ENCODE measurements at places on chromosomes 7 and 10. TPM values are rescaled to one million over a fixed set of nuclear protein-coding genes. Genes with fewer than 3 reads are reported as not detected.

DNA sequence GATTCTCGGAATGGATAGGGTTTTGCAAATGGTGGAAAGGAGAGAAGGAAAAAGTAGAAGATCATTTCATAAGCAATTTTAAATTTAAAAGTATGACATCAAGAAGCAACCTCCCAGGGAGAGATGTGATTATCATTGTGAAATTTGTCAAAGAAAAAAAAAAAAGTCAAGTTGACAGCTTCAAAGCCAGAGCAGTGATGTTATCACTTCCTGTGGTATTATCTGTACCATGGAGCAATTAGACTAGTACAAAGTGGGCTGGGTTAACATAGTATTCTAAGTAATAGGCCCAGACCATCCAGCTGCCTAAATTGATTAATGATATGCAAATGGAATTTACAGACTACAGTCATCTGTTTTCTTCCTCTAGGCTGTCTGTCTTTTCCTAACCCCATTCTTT, 84.0 kb upstream of the NPY start:
- no peak for DNase-seq

DNA sequence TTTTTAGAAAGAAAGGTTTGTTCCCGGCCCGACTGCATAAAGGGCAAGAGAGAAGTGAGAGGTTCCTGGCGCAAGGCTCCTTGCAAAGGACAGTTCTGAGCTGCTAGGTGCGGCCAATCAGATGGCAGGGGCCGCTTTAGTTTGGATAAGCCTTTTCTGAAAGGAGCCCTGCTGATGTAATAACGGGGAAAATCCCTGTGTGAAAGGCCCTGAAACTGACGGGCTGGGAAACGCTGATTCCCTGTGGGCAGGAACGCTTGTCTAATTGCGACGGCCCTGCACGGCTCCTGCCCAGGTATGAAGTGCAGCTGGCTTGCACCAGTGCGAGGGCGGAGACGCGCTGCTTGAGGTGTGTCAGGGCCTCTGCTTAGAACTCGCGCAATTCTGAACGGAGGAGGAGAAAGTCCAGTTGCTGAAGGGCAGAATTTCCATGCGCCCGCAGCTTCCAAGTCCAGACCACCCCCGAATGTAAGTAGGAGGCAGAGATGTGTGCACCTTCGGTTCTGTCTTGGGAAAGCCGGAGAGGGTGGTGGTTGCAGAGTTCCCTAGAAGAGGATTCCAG, 30.5 kb downstream of the TACC2 start:
- no peak for DNase-seq

DNA sequence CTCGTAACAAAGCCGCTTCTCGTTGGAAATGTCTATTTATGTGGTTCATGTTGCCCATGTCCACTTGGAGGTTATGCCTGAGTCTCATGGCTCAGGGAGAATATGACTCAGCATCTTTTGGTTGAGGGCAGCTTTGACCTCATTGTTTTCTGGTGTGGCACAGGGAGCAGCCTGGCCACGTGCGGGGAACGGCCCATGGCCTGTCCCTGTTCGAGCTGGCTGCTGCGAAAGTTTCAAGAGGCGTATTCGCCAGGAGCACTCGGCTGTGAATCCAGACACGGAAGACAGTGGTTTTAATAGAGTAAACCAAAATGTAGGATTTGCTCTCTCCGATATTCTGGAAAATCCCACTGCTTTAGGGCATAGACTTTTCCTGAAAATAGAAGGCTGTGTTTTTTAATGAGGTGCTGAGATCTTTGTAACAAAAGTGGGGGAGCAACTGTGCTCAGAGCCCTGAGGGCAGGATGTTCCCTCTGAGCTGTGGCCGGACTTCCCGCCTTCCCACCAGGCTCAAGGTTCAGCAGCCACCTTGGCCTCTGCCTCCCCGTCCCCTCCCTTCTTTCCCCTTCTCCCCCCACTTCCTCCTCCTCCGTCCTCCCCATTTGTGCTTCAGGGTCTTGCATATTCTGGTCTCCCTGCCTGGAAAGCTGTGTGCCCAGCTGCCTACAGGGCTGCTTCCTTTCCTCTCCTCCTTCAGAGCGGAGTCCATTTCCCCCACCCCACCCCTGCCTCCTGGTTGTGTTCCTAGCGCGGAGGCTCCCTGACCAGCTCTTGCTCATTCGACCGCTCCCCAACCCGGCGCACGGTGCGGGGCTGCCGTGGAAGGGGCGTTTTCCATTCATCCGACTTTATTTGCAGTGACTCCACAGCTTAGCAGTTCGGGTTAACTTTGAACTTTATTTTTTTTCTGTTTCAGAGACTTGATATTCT, 642.0 kb downstream of the SDK1 start:
- DNase-seq, result no peak

- no peak for DNase-seq
Observed at GRCh38 chr7:138387755-138388475, 72.1 kb upstream of the TRIM24 start.

- DNase-seq, result no peak
Observed at GRCh38 chr10:44979281-44980191, 927 bp upstream of the DEPP1 start.

DNA sequence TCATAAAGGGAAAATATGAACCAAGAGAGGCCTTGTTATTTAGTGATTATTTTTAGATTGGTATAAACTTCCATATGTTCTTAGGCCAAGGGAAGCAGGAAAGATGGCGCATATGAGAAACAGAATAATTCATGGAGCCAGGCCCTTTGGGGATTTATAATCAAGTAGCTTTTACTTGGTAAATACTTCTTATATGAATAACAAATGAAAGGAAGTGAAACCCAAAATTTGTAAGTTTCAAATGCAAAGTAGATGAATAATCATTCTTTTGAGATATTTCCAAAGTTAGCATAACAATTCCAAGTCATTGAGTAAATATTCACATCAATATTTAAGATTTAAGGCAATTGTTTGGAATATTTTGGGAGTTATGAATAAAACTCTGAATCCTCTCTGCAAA, 13.9 kb upstream of the OPTN start:
- DNase-seq, result no peak

DNA sequence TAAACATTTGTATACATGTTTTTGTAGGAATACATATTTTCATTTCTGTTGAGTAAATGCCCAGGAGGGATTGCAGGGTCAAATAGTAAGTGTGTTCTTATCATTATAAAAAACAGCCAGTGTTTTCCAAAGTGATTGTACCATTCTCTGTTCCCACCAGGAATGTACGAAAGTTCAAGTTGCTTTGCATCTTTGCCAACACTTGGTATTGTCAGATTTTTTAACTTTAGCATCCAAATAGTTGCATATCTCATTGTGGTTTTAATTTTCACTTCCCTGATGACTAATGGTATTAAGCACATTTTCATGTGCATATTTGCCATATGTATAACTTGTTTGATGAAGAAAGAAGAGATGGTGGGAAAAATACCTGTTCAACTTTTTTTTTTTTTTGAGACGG, 213.9 kb downstream of the ZNF365 start:
- DNase-seq, result no peak

GRCh38 chr10:57338823-57339558, 928.7 kb downstream of the IPMK start:
- DNase-seq, result no peak

DNA sequence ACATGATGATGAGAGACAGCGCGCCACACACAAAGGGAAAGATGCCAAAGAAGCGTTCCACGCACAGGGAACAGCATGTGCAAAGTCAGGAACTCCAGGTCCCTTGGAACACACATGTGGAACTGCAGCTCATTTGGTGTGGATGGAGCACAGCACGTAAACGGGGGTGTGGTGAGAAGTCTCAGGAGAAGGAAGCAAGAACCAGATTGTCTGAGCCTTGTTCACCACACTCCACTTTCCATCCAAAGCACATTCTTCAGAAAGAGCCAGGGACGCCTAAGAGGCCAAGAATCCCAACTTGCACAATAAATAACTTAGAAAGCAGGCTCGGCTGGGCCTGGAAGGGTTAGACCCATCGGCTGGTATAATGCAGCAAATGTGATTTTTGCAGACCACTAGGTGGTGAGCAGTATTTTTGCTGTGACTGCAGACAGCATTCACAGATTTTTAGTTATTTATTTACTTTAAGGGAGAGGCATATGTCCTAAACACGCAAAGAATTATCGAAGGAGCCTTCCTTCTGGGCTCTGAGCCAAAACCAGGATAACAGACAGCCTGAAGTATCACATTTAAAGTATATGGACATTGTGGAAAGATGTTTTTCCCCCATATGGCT, 27.9 kb upstream of the ASCC1 start:
- DNase-seq, result peak; percentile 89

DNA sequence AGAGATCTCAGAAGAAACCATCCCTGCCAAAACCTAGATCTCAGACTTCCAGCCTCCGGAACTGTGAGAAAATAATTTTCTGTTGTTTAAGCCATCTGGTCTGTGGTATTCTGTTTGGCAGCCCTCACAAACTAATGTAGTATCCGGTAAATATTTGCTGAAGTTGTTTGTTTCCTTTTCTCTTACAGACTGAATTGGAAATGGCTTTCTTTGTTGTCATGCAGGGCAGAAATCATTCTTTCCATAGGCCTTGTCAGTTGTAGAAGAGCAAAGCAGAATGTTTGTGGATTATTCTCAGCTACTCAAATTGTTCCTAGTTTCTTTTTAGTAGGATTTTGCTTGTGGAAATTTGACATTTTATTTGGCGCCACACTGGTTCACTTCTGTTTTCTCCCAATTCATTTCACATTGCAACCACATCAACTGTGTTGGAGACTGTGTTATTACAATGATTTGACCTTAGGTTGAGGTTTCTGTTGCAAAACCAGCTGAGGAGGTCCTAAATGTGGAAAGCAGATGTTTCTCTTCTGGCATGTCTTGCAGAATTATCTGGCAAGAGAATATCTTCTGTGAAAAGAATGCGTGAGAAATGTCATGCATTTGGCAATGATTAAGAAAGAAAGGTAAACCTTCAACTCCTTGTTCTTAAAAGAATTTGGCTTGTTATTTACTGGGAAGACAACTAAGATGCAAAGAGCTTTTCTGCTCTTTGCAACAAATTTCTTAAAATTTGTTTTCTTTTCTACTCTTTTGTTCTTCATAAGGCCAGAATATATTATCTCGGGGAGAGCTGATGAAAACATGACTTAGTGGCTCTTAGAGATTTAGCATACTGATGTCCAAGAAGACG, 25.8 kb downstream of the ACTA2 start:
- no peak for DNase-seq

DNA sequence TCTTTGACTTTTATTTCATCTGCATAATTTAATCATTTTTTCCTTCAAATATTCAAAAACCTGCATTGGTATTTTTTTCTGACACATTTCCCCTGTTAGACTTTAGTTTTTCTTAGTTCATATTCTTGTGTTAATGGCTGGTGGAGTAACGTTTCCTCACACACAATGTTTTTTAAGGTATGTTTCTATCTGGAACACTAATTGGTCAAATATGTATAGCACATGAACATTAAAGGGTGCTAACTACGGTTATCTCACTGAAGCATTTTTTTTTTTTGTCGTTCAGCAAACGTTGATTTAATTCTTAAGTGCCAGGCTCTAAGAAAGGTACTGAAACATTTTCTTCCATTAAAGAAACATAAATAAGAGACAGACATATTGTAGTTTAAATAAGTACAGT, 87.7 kb downstream of the PTPRZ1 start:
- DNase-seq, result no peak

- DNase-seq, result no peak
Observed at GRCh38 chr10:60491162-60491561, 101.5 kb upstream of the ANK3 start.

GRCh38 chr10:132585732-132586722, 48.4 kb downstream of the INPP5A start:
- DNase-seq, result no peak

DNA sequence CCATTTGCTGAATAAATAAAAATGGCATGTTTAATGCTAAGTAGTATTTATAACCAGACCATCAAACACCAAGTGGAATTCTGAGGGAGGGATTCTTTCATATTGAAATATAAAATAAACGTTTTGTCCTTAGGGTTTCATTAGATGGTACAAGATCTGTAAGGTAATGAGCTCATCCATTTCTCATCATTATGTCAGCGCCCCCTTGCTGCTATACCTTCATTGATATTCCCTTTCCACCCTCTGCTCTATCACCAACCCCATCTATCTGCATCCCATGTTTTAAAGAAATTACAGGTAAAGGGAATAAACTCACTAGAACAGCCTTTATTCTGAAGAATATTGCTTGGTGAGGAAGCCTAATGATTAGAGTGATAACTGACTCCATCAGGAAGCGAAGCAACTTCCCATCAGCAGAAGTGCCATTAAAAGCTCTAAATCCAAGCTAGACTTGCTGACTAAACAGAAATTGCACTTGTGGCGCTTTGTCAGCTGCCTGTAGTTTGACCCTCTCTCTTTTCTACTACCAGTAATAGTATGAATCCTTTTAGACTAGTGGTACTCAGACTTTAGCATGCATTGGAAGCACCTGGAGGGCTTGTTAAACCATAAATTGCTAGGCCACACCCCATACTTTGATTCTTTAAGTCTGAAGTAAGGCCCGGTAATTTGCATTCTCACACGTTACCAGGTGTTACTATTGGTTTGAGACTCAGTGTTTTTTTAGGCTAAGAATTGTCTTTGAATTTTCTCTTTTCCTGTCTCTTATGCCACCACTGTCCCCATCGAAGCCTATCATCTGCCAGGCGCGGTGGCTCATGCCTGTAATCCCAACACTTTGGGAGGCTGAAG, 27.5 kb downstream of the ADD3 start:
- no peak for DNase-seq

Gene CTAGE8
- 0.60 TPM for total RNA-seq

Gene AVPI1
- 17.6 TPM for total RNA-seq

Gene OR2A7
- 1.4 TPM for total RNA-seq
